ENCODE measurements at places on chromosomes 2 and 18. TPM values are rescaled to one million over a fixed set of nuclear protein-coding genes. Genes with fewer than 3 reads are reported as not detected.

The GAL3ST2 gene
- 0.98 TPM for total RNA-seq

The NDUFV2 gene
- total RNA-seq: 75.1 TPM

The ZNF385B gene
- total RNA-seq: 11.5 TPM

The RASGRP3 gene
- total RNA-seq: 4.2 TPM

The SULT1C2 gene
- not detected for total RNA-seq

The CNDP1 gene
- total RNA-seq: 9.8 TPM

The HOXD11 gene
- total RNA-seq: 19.4 TPM

The RTP5 gene
- not detected for total RNA-seq

The ACTG2 gene
- 413 TPM for total RNA-seq

The GATA6 gene
- total RNA-seq: 9.8 TPM

The VWC2L gene
- not detected for total RNA-seq

The CYS1 gene
- 13.5 TPM for total RNA-seq

The OTOS gene
- not detected for total RNA-seq

The MIB1 gene
- 21.6 TPM for total RNA-seq

The RND3 gene
- 62.1 TPM for total RNA-seq

The FBXO36 gene
- total RNA-seq: 1.7 TPM

The TGFA gene
- 27.7 TPM for total RNA-seq

The ALLC gene
- not detected for total RNA-seq

The SP140 gene
- total RNA-seq: 7.4 TPM

The HOXD8 gene
- total RNA-seq: 10.3 TPM

The SP5 gene
- 1.7 TPM for total RNA-seq

The GALNT13 gene
- total RNA-seq: 0.25 TPM

The C1GALT1C1L gene
- total RNA-seq: 1.2 TPM

The TACR1 gene
- 8.3 TPM for total RNA-seq

The SNED1 gene
- total RNA-seq: 55.5 TPM

The ZDBF2 gene
- 13.0 TPM for total RNA-seq

The FHOD3 gene
- total RNA-seq: 5.6 TPM

The LGALSL gene
- total RNA-seq: 13.0 TPM

The MC2R gene
- not detected for total RNA-seq

The SERPINB3 gene
- 464 TPM for total RNA-seq

The TRIM43 gene
- total RNA-seq: not detected
